Activated CD4-positive, alpha-beta T cell treated with anti-CD3 and anti-CD28 coated beads, Interleukin-2, amount 50 U/mL, for 4 hours (primary cell): ENCODE measurements at places on chromosomes 1 and 21.
A peak's percentile ranks its signal among the peaks of the same experiment; 100 is the strongest.

DNA sequence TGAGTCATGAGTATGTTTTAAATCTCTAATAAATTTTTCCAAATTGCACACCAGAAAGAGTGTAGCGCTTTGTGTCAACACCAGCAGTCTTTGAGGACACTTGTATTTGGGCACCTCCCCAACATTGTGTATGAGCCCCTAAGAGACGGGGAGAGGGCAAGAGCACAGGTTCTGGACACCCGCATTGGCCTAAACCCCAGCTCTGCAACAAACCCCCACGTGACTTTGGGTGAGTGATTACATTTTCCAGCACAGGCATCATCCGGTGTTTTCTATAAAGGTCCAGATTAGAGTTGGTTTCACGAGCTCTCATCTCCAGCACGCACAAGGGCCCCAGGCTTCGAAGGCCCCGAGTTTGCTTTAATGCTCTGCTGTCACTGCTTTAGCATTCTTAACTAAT is 66.3 kb upstream of the SLC45A1 start:
- DNase-seq = no peak

- DNase-seq = peak; percentile 16
These were observed 37.6 kb downstream of the MCOLN2 start for GRCh38 chr1:84959294-84959693.

DNA sequence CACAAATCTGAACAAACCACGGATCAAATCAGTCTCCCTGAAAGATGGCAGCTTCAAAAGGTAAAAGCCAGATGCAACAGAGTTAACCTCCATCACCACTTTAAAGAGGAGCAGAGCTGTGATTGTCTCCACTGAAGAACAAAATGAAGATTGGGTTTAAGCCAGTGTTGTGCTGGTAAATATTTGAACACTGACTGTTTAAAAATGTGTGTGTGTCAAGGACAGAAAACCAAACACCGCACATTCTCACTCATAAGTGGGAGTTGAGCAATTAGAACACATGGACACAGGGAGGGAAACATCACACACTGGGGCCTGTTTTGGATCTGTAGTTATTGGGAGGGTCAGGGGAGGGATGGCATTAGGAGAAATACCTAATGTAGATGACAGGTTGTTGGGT is 83.9 kb downstream of the ST6GALNAC5 start:
- DNase-seq = no peak

GRCh38 chr1:235045034-235045690 is 83.5 kb downstream of the TOMM20 start:
- DNase-seq = no peak

- DNase-seq = no peak
These were observed 856 bp downstream of the NRDC start for GRCh38 chr1:51877434-51878307.

DNA sequence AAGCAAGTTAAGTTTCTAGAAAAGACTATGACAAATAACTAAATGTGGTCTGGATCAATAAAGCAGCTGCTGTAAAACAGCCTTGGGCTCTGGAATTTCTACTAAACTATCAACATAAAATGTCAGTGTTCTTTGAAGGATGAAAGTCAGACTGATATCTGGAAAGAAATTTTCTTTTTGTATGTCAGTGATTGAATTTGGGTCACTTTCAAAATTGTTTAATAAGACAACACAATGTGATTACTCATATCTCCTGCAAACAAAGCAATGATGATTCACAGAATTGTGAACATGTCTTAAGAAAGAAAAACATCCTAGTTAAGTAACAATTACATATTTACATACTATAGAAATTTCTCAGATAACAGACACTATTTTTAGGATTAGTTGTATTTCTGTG is 826.4 kb downstream of the PLA2G4A start:
- no peak for DNase-seq

GRCh38 chr1:75127916-75128717 is 6.1 kb upstream of the LHX8 start:
- no peak for DNase-seq

DNA sequence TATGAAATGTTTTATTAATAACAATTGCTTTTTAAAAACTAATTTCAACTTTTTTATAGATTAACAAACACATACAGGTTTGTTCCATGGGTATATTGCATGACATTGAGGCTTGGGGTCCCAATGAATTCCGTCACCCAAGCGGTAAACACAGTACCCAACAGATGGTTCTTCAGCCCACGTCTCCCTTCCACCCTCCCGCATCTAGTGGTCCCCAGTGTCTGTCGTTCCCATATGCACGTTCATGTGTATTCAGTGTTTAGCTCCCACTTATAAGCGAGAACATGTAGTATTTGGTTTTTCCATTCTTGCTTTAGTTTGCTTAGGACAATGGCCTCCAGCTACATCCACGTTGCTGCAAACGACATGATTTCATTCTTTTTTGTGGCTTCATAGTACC is 48.6 kb downstream of the NOS1AP start:
- no peak for DNase-seq

- no peak for DNase-seq
These were observed 85.7 kb upstream of the CCDC190 start for GRCh38 chr1:162946701-162947100.

- no peak for DNase-seq
These were observed 299.1 kb upstream of the DEPDC1 start for GRCh38 chr1:68795956-68796355.

- no peak for DNase-seq
These were observed 499 bp upstream of the SH3GLB1 start for GRCh38 chr1:86703696-86704457.

- no peak for DNase-seq
These were observed 289.1 kb downstream of the TGFB2 start for GRCh38 chr1:218634212-218634611.

GRCh38 chr1:41343790-41344699 is 17.2 kb upstream of the FOXO6 start:
- DNase-seq = no peak

DNA sequence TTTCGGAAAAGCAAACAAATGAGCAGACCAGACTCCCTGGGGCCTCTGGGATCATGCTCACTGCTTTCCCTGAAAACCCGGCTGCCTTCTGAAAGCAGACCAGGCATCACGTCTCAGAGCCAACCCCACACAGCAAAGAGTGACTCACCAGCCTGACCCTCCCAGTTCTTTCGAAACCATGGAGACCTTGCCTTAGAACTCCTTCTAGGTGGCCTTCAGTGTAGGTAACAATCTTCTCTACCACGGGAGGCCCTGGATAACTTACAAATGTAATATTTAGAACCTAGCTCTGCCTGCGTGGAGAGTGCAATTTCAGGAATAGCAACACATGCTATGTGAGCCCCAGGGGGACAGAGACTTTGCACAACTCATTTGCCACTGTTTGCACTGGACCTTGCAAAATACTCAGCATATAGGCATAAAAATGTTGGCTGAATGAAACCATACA is 105.2 kb downstream of the SUSD4 start:
- DNase-seq = no peak

DNA sequence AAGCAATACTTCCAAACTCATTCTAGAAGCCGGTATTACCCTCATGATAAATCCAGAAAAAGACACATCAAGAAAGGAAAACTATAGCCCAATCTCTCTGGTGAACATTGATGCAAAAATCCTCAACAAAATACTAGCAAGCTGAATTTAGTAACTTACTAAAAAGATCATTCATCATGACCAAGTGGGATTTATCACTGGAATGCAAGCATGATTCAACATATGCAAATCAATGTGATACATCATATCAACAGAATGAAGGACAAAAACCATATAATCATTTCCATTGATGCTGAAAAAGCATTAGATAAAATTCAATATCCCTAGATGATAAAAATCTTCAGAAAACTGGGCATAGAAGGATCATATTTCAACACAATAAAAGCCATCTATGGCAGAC is 402.9 kb downstream of the TGFB2 start:
- DNase-seq = no peak

DNA sequence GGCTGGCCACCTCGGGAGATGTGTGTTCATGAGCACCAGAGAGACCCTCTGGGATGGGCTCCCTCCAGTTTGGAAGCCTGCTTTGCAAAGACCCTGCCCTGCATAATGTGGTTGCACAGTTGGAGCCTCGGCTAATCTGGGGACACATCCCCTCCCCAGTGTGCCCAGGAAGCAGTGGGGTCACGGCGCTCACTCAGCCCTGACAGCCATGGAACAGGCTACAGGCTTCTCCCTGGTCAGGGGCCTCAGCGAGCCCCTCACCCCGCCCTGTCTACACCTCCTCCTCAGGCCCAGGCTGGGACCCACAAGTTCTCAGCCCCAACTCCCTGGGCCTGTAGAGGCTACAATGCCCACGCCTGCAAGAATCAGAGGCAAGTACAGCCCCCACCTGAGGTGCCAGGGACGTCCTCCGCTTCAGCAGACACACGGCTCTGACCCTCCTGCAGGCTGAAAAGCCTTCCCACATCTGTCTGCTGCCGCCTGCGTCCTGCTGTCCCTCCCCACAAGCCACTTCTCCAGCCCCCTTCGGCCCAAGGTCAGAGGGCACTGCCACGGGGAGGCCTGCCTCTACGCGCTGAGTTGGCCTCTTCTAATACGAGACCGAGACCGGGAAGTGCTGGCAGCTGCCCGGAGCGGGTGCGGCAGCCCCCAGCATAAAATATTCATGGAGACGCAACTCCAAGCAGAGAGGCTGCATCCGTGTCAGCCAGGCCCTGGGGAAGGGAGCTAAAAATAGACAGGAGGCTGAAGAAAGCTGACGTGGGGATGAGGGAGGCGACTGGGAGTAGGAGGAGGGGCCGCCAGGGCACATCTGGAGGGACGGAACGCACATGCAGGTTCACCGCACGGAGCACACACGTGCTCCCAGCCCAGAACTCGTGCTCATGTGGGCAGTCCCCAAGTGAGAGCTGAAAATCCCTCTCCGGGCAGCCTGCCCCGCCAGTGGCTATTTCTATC is 15.2 kb upstream of the GPR153 start:
- no peak for DNase-seq

GRCh38 chr1:15958793-15959192 is 17.1 kb downstream of the ZBTB17 start:
- no peak for DNase-seq

GRCh38 chr1:90347366-90347765 is 352.5 kb downstream of the ZNF326 start:
- DNase-seq = no peak

- no peak for DNase-seq
These were observed 403 bp upstream of the PSEN2 start for GRCh38 chr1:226870026-226870400.

DNA sequence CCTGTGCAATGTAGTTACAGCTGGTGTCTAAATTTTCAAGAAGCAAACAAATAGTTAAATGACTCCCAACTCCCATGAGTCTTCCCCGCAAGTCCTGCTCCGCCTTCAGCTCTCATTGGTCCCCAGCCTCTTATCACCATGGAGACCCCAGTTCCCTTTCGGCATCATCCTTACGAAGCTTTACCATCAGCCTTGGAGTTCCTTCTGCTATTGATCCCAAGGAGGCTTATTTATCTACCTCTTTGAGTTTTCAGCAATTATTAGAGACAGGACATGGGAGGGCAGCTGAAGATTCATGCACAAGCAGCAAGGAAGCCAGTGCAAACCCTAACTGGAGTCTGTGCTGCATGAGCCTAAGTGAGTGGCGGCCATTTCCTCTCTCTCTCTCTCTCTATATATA is 12.3 kb downstream of the KCNA2 start:
- no peak for DNase-seq

- DNase-seq = no peak
These were observed 23.7 kb downstream of the LRRC8B start for GRCh38 chr1:89548122-89548857.

DNA sequence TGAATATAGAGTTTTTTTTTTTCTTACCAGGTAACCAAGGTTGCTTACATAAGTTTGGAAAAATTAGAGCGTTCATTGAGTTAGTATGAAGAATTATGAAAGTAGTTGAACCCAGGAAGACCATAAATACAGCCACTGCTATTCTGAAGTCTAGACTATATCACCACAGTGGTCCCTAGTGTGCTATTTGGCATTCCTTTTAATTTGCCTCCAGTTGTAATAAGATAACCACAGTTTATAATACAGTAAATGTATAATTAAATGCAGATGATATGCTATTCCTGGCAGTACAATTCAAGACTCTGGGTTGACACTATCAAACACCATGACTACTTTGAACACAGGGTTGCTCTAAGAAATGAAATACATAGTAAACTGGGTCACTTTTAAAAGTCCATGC is 270.5 kb downstream of the BRINP2 start:
- no peak for DNase-seq

- no peak for DNase-seq
These were observed 141.6 kb upstream of the KLHDC7A start for GRCh38 chr1:18339161-18339560.

- DNase-seq = no peak
These were observed 4.3 kb downstream of the CAMK1G start for GRCh38 chr1:209587789-209588188.
